NCI-H1092 treated with DMSO at 0.1 percent for 48 hours (cell line): ENCODE measurements at places on chromosomes 4 and X.
A peak's percentile ranks its signal among the peaks of the same experiment; 100 is the strongest.

- DNase-seq: no peak
These were observed 48.8 kb upstream of the GBA3 start for GRCh38 chr4:22643952-22644351.

DNA sequence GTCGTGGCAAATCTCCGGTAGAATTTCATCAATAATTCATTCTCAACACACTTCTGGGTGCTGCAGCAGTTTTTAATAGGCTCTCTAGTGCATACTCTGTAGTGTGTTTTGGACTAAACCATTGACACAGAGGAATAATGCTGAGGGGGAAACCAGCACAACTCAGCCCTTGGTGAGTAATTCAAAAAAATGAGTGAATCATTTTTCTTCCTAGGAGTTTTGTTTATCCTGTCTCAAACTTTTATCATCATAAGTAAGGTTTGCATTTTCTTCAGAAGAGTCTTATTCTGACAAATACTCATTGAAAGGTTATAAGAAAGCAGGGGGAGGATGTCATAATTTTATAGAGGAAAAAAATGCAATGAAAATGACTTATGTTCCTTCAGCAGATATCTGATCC lies 2542.7 kb downstream of the PCDH7 start:
- DNase-seq: no peak

DNA sequence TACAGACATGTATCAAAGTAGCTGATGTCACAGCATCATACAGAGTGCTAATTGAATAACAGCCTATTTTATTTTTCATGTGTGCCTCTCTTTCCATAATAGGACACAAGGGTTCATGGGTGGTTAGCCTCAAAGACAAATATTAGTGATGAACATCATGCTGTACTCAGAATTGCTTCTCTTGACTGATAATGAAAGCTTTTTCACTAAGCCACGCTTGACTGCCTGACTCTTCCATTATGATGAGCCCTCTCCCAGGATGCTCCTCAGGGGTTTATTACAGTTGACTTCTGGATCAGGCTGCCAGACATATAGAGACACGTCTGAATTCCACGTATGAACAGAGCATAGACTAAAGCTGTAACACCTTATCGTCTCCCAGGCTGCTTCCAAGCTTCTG lies 2757.5 kb downstream of the PCDH7 start:
- DNase-seq: peak; percentile 1

DNA sequence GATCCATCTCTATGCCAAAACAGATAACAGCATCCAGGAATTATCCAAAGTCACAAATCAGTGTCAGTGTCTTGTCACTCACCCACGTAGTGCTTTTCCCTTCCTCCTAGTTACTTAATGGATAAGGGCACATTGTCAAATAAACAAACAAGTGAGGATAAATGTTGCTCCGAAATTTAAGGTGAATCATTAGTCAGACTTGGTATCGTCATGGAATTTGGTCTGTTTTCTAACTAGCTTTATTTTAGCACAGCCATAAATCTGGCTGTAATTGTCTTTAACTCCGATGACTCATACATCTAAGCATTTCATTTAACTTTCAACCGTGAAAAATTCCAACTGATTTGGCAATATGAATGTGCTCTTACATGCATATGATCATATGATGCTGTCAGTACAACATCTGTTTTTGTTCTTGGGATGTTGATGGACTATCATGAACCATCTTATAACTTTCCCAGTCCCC lies 83.3 kb downstream of the SNCA start:
- no peak for DNase-seq

DNA sequence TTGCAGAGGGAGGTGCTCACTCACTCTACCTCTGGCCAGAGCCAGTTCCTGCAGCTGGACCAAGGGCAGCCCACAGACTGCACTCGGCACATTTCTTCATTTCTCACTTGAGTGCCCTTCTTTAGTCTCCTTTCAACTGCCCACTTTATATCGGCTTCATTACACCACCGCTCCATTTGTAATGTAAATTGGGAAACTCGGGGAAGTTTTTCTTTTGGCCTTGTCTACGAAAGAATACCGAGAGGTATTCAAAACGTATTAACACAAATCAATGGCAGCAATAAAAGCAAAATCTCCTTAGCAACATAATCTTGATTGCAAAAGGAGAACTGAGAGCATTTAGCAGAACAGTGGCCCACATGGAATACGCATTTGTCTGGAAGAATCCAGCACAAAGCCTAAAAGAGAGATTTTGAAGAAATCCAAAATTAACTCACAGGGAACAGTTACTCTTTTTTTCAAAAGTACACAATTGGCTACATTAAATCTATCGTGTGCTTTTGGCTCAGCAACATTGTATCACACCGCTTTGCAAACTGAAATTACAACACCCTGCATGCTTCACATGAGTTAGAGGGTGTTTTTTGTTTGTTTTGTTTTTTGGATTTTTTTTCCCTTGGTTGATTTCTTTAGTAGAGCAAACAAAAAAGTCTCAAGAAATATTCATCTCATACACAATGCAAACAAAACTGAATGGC lies 62.6 kb downstream of the CHIC2 start:
- DNase-seq: no peak

- DNase-seq: no peak
These were observed 102.9 kb downstream of the PRSS12 start for GRCh38 chr4:118249890-118250289.

DNA sequence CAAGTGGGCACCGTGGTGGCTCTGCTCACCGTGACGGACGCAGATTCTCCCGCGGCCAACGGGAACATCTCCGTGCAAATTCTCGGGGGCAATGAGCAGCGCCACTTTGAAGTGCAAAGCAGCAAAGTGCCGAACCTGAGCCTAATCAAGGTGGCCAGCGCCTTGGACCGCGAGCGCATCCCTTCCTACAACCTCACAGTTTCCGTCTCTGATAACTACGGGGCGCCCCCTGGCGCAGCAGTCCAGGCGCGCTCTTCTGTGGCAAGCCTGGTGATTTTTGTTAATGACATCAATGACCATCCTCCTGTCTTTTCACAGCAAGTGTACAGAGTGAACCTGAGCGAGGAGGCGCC lies 2.7 kb downstream of the FAT4 start:
- DNase-seq: no peak

- DNase-seq: no peak
These were observed 204.5 kb downstream of the FMR1NB start for GRCh38 chrX:148185631-148186030.

- DNase-seq: no peak
These were observed 4.5 kb upstream of the FGF16 start for GRCh38 chrX:77442728-77443127.

DNA sequence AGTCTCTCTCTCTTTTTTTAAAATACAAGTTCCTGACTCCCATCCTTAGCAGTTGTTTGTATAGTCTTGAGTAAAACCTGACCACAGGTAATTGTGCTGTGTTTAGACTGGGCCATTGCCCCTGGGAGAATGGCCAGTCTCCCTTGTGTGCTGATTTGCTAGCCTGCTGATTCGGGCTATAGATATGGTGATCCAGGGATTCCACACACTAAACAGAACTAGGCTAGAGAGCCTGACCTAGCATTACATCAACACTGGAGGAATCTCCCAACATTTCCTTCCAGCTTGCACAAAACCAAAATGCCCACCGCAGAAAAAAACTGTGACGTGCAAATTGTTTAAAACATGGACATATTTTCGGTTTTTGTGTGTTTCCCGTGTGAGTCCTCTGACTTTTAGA lies 5.1 kb downstream of the UPRT start:
- DNase-seq: no peak

- DNase-seq: peak; percentile 7
These were observed 223.4 kb downstream of the FAM47B start for GRCh38 chrX:35166023-35166422.

GRCh38 chrX:21806691-21807090 lies 32.7 kb upstream of the MBTPS2 start:
- no peak for DNase-seq

- no peak for DNase-seq
These were observed 204.4 kb upstream of the MAMLD1 start for GRCh38 chrX:150158554-150159332.

- DNase-seq: no peak
These were observed 203.8 kb downstream of the AASDH start for GRCh38 chr4:56183344-56183959.

DNA sequence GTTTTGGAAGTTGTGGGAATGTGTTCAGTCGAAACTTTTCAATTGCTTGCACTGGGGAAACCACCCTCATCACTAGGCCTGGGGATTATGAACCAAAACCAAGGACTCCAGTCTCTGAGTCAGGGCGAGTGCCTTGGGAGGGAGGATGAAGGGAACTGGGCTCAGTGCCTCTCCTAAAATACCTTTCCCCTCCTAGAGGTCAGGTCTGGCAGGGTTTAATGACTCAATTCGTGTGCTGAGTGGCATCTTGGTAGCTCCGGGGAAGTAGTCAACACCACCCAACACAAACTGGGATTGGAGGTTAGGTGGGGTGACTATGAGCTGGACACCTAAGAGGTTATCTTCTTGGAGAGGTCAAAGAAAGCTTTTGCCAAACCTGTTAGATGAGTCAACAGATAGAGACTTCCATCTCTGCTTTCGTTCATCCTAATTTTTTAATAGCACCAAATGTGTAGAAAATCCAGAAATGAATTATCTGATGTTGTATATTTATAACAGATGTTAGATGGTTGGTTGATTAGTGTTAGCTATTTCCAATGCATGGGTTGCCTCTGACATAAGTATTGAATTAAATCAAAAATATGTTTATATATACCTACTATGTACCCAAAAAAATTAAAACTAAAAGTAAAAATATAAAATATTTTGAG lies 202.8 kb downstream of the SHROOM3 start:
- DNase-seq: no peak

DNA sequence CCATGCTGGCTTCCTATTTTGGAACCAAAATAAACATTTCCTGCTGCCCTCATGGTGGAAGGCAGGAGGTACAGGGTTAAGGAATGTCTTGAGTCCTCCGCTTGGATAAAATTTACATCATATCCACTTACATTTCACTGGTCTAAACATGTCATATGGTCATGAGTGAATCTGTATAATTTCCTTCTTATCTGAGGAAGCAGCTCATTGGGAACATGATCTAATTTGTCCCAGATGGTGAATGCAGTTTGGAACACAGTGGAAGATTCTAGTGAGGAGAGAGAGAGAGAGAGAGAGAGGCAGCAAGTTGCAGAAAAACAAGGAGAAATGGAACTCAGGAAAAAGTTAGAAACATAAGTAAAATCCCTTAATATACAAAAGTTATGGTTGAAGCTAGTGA lies 46.8 kb downstream of the MXRA5 start:
- DNase-seq: no peak

DNA sequence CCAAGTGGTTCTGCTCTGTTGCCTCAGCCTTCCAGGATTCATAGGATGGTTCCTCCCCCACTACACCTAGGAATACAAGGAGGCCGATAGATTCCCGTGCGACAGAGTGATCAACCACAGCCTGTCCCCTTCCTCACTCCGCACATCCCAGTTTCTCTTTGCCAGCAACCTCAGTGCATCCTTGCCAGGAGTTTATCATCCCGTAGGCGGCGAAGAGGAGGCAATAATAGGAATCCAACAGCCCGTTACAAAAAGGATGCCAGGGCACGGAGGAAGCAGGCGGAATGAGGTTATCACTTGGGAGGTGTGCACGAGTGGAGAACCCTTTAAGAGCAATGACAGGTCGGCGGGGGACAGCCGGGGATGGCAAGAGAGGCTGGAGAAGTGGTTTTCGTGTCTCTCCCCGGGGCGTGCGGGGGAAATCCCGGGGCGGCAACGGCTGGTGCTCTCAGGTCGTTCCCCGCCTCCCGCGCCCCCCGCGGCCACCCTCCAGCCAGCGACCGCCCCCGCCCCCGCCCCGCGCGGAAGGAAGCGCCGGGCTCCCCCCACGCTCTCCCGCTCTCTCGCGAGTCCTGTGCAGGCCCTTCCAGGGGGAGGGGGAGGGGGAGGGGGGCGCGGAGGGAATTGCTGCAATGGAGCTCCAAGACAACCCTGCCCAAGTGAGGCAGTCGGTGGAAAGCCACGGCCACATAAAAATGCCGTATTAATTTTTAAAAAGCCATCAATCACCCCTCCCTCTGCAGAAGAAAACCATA lies 1.6 kb downstream of the PPP3CA start:
- peak; percentile 49 for DNase-seq

- DNase-seq: no peak
These were observed 75.1 kb upstream of the MSX1 start for GRCh38 chr4:4784379-4784778.

- DNase-seq: no peak
These were observed 23.5 kb upstream of the CEP135 start for GRCh38 chr4:55925241-55925640.

DNA sequence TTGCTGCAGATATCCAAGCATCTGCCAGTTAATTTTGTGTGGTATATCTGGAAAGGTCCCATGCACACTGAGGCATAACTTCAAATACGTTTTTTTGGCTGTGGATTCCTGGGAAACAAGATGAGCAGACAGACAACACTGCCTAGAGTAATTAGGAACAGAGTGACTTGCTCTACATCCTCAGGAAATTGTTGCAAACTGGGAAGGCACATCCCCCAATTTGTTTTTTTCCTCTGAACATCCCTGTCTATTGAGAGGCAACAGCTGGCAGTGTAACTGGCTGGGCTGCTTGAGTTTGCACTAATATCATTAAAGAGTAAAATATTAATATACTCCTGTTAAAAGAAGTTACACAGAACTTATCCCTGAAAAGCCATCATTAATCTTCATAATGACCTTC lies 207.7 kb upstream of the SLIT2 start:
- DNase-seq: no peak

- DNase-seq: peak; percentile 32
These were observed 27.2 kb upstream of the SEC24B start for GRCh38 chr4:109406337-109406931.

- DNase-seq: peak; percentile 47
These were observed 276.6 kb downstream of the BCOR start for GRCh38 chrX:39820938-39821708.

GRCh38 chr4:7651461-7651921 lies 216.8 kb upstream of the PSAPL1 start:
- peak; percentile 8 for DNase-seq

GRCh38 chr4:181364504-181364903 lies 878.7 kb upstream of the TENM3 start:
- no peak for DNase-seq

DNA sequence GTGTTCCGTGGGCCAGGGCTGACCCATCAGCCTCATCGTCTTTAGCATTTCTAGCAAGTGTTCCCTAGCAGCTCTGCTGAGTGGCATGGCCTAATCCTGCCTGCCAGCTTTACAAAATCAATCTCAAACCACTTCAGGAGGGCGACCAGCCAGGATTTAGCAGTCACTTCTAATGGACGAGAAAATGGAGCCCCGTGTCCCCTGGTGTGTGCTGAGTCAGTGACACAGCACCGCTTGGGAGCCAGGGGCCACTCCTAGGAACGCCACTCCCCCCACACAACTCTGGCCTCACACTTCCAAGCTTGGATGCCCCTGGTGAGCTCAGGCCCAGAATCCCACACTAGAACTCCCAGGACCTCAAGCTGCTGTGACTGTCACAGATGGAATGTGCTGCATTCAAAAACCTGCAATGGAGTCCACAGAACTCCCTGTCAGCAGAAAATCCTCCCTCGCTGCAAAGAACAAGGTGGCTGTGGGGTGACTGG lies 311.2 kb upstream of the GATB start:
- peak; percentile 8 for DNase-seq

- no peak for DNase-seq
These were observed 205.7 kb upstream of the BCOR start for GRCh38 chrX:40303256-40304077.

GRCh38 chrX:123217077-123217476 lies 33.0 kb downstream of the GRIA3 start:
- no peak for DNase-seq

GRCh38 chr4:155304375-155304774 lies 72.4 kb downstream of the MAP9 start:
- DNase-seq: no peak
